Endothelial cell (in vitro differentiated cells): ENCODE measurements at places on chromosomes 12 and 14.

DNA sequence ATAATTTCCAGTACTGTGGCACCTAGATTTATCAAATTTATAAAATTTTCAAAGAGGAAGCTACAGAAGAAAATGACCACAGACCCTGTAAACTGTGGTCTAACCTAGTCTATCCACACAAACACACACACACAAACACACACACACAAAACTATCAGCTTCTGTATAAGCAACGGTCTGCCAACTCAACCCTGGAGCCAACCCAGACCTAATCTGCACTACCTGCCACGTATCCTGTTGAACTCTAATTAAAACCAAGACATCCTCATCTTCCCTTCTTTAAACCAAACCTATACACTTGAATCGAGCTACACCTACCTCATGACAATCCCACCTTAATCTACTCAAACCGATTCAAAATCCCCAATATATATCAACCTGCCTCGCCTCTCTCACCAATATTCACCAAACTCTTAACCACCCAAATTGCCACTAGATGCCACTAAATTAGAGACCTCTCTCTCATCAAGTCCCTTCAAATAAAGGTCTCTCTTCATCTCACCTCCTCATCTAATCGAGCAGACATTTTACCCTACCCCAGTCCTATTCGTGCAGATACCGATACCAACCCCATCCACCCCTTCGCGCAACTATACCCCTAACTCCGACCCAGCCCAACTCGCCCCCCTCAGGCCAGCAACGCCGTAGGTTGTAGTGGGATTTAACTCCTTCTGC is 808 bp downstream of the ACIN1 start:
- H3K36me3 ChIP-seq, result peaks cover 31% of the 10 kb centered on the region
- peaks cover 36% of the 10 kb centered on the region for H3K4me1 ChIP-seq
- H3K4me3 ChIP-seq, result no peak overlapping the region
- no peak overlapping the region for H3K27ac ChIP-seq
- H3K27me3 ChIP-seq, result peaks cover 2% of the 10 kb centered on the region
- peak; percentile 70 for DNase-seq

DNA sequence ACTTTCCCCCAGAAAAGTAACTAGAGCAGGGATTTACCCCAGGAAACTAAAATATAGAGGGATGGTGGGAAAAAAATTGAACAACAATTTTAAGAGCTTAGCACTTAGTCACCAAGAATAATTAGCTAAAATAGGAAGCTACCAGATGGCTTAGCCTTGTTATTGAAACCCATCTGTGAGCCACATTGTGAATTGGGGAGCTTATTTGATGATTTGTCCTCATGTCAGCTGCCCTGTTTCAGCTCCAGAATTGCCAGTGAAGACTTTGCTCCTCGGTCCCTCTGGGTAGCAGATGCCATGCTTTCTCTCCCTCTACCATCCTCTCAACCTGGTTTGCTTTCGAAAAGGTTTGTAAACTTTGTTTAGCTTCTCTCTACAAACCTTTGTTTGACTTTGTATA is 67.7 kb upstream of the PTHLH start:
- H3K27me3 ChIP-seq, result no peaks in the 10 kb centered on the region
- H3K4me1 ChIP-seq, result peaks cover 2% of the 10 kb centered on the region
- H3K4me3 ChIP-seq, result no peak overlapping the region

DNA sequence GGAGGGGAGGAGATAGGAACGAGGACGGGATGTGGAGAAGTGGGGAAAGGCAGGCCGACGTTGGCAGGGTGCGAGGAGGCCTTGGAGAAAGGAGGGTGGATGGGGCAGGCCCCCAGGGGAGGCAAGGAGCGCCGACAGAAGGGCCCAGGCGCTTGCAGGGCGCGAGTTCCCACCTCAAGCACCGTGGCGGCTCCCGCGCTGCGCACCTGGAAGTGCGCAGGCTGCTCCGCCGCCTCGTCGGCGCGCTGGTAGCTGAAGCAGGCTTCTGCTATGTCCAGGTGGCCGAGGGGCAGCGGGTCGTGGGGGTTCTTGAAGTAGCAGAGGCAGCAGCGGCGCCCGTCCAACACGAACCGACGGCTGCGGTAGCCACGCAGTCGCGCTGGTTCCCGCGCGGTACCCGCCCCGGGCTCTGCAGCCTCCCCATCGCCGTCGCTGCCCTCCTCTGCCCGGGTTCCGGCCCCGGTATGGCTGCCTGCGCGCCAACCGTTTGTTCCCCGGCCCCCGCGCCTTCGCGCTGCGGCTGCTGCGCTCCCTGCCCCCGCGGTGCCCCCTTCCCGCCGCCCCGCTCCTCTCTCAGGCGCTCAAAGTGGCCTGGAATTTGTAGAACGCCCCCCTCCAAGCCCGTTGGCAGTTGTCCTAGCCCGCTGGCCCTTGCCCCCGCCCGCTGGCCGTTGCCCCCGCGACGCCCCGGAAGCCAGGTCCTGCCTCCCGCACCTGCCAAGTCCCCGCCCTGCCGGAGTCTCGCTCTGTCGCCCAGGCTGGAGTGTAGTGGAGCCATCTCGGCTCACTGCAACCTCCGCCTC is 1.1 kb upstream of the ACTR6 start:
- H3K4me1 ChIP-seq, result peaks cover 13% of the 10 kb centered on the region
- peak; percentile 40 for DNase-seq

DNA sequence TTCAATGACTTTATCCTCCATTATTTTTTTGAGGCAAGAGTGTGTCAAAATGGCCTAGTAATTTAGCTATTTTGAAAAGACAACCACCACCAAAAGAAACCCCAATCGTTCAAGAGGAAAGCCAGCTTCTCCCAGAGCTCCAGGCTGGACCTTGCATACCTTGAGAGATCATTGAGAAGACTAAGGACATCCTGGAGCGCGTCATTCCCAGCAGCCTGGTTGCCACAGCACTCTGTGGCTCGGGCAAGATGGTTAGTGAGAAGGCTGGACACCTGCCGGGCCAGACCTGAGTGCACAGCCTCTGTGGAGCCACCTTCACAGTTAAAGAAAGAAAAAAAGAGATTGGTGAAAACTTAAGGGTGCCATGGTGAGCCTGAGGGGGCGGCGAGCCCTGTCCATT is 111.4 kb downstream of the TRAFD1 start:
- DNase-seq, result no peak
- H3K4me1 ChIP-seq, result no peaks in the 10 kb centered on the region
- peaks cover 30% of the 10 kb centered on the region for H3K36me3 ChIP-seq
- no peak overlapping the region for H3K27ac ChIP-seq

- no peaks in the 10 kb centered on the region for H3K36me3 ChIP-seq
- no peak overlapping the region for H3K4me3 ChIP-seq
- peaks cover 2% of the 10 kb centered on the region for H3K27me3 ChIP-seq
Observed at GRCh38 chr14:104317492-104317805, 179.1 kb downstream of the KIF26A start.

GRCh38 chr12:54750-55535 is 11.6 kb upstream of the IQSEC3 start:
- no peak overlapping the region for H3K27ac ChIP-seq
- DNase-seq, result no peak
- H3K27me3 ChIP-seq, result peaks cover 3% of the 10 kb centered on the region
- H3K36me3 ChIP-seq, result no peaks in the 10 kb centered on the region
- H3K4me1 ChIP-seq, result no peaks in the 10 kb centered on the region

GRCh38 chr14:64212666-64213065 is 81.5 kb downstream of the ESR2 start:
- DNase-seq, result no peak
- no peak overlapping the region for H3K27ac ChIP-seq
- H3K27me3 ChIP-seq, result no peaks in the 10 kb centered on the region
- no peaks in the 10 kb centered on the region for H3K4me1 ChIP-seq
- H3K36me3 ChIP-seq, result peaks cover 10% of the 10 kb centered on the region
